Cardiac muscle cell (in vitro differentiated cells and primary cell): ENCODE measurements at places on chromosomes 5 and 9. TPM values are rescaled to one million over a fixed set of nuclear protein-coding genes. Genes with fewer than 3 reads are reported as not detected.

- no peaks in the 10 kb centered on the region for H3K36me3 ChIP-seq
- no peak overlapping the region for H3K4me3 ChIP-seq
- H3K27ac ChIP-seq, result no peak overlapping the region
- no peaks in the 10 kb centered on the region for H3K4me1 ChIP-seq
- no peak for DNase-seq
- H3K27me3 ChIP-seq, result no peaks in the 10 kb centered on the region
Measured at GRCh38 chr9:116383133-116383532, 229.5 kb downstream of the PAPPA start.

GRCh38 chr5:72353046-72353445 lies 32.9 kb downstream of the PTCD2 start:
- no peak overlapping the region for H3K4me3 ChIP-seq
- DNase-seq, result peak; percentile 47
- H3K4me1 ChIP-seq, result no peaks in the 10 kb centered on the region
- no peaks in the 10 kb centered on the region for H3K27me3 ChIP-seq
- peaks cover 2% of the 10 kb centered on the region for H3K36me3 ChIP-seq

GRCh38 chr5:65100911-65101631 lies 332.3 kb downstream of the CWC27 start:
- no peak overlapping the region for H3K4me3 ChIP-seq
- peak; percentile 49 for DNase-seq
- H3K36me3 ChIP-seq, result no peaks in the 10 kb centered on the region
- no peak overlapping the region for H3K27ac ChIP-seq
- H3K4me1 ChIP-seq, result no peaks in the 10 kb centered on the region
- no peaks in the 10 kb centered on the region for H3K27me3 ChIP-seq

GRCh38 chr5:128199611-128200010 lies 116.0 kb downstream of the SLC12A2 start:
- H3K27ac ChIP-seq, result no peak overlapping the region
- H3K36me3 ChIP-seq, result no peaks in the 10 kb centered on the region
- peaks cover 6% of the 10 kb centered on the region for H3K4me1 ChIP-seq
- no peak for DNase-seq

- H3K4me1 ChIP-seq, result peaks cover 25% of the 10 kb centered on the region
- H3K36me3 ChIP-seq, result no peaks in the 10 kb centered on the region
- no peak overlapping the region for H3K27ac ChIP-seq
- no peaks in the 10 kb centered on the region for H3K27me3 ChIP-seq
- DNase-seq, result no peak
Measured at GRCh38 chr5:91144491-91145332, 238.4 kb downstream of the ARRDC3 start.

- H3K27me3 ChIP-seq, result no peaks in the 10 kb centered on the region
- no peak for DNase-seq
- H3K4me1 ChIP-seq, result peaks cover 8% of the 10 kb centered on the region
Measured at GRCh38 chr5:674630-675011, 18.5 kb downstream of the TPPP start.

DNA sequence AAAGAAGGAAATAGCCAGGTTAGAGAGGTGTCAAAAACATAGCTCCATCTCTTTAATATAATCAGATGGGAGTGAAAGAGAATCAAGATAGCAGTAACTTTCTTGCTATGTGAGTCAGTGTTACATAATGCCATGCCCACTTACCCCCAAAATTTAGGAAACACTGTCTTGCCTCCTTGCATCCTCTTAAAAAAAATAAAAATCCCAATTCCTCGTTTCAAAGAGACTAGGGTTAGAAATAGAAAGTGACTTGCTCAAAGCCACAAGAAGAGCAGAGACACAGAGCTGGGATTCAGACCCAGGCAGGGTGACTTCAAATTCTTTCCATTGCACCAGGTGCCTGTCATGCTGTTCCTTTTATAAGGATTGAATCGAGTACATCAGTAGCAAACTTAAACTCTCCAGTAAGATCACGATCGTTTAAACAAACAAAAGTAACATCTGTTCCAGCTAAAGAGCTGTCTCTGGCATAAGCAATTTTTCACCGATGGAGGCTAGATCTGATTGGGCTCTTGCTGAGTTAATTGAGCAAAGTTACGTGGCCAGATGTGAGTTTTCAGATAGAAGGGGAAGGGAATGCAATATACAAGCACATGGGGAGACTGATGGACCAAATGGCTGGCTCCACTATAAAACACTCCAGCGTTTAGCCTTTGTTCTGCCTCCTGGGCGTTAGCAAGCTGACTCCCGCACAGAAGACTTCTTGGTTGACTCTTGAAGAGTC lies 176.9 kb downstream of the PALM2AKAP2 start:
- H3K27ac ChIP-seq, result peak overlapping the region; percentile 2
- H3K4me3 ChIP-seq, result no peak overlapping the region
- peaks cover under 1% of the 10 kb centered on the region for H3K36me3 ChIP-seq
- no peaks in the 10 kb centered on the region for H3K27me3 ChIP-seq

GRCh38 chr9:128701227-128701854 lies 962 bp upstream of the PKN3 start:
- H3K4me3 ChIP-seq, result no peak overlapping the region
- peaks cover 6% of the 10 kb centered on the region for H3K36me3 ChIP-seq
- no peaks in the 10 kb centered on the region for H3K27me3 ChIP-seq
- H3K27ac ChIP-seq, result peak overlapping the region; percentile 58

DNA sequence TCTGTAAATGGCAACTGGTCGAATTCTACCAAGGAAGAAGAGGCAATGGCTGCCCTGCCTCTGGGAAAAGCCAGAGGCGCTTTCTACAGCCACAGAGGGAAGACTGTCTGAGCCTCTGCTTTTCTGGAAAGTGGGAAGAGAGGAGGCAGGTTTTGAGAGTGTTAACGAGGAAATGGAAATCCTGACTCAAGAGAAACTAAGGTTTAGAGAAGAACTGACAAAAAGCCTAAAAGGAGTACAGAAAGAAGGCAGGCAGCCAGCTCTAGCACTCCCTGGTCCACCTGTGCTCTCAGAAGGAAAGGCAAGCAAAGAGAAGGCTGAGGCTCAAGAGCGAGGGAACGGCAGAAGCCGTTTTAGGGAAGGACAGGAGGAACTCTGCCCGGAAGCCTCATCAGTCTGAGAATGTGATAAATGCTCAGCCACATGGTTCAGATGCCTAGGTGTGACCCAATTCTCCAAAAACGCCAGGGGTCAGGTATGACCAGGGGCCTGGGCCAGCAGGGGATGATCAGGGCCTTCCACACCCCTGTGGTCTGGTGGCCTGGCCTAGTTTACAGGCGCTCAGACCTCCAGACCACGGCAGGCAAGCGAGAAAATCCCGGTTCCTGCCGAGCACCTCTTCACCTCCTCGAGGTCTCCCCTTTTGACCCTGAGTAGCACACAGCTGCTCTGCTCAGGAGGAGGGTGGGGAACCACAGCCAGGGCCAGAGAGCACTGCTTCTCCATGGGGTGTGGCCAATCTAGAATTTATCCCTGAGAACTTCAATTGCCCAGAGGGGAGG lies 79.9 kb upstream of the FBXW11 start:
- H3K4me3 ChIP-seq, result no peak overlapping the region
- H3K27ac ChIP-seq, result no peak overlapping the region
- no peaks in the 10 kb centered on the region for H3K36me3 ChIP-seq
- no peaks in the 10 kb centered on the region for H3K4me1 ChIP-seq

- no peaks in the 10 kb centered on the region for H3K27me3 ChIP-seq
- no peak overlapping the region for H3K4me3 ChIP-seq
- H3K4me1 ChIP-seq, result no peaks in the 10 kb centered on the region
- no peak overlapping the region for H3K27ac ChIP-seq
Measured at GRCh38 chr5:104267320-104268015, 704.9 kb upstream of the NUDT12 start.

DNA sequence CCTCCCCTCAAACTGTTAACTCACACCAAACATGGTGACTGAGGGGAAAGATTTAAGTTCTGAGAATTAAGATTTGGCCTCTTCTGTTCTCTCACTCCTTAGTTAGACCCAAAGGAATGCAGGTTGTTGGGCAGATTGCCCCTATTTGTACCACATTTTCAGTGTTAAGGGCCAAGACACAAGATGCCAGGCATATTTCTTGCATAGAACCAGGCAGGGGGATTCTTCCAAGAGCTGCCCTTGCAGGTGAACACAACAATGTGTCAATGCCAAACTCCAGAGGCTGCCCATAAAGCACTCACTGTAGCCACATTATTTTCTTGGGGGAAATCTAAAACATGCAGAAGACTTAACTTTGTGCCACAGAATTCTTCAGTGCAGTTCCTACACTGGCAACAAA lies 14.7 kb downstream of the MPDZ start:
- H3K36me3 ChIP-seq, result no peaks in the 10 kb centered on the region
- DNase-seq, result no peak
- H3K27me3 ChIP-seq, result no peaks in the 10 kb centered on the region
- no peak overlapping the region for H3K27ac ChIP-seq
- peaks cover 12% of the 10 kb centered on the region for H3K4me1 ChIP-seq
- H3K4me3 ChIP-seq, result no peak overlapping the region

GRCh38 chr5:121221483-121221882 lies 630.2 kb upstream of the FTMT start:
- no peaks in the 10 kb centered on the region for H3K27me3 ChIP-seq
- H3K27ac ChIP-seq, result no peak overlapping the region
- H3K4me3 ChIP-seq, result no peak overlapping the region
- no peaks in the 10 kb centered on the region for H3K4me1 ChIP-seq
- H3K36me3 ChIP-seq, result no peaks in the 10 kb centered on the region

DNA sequence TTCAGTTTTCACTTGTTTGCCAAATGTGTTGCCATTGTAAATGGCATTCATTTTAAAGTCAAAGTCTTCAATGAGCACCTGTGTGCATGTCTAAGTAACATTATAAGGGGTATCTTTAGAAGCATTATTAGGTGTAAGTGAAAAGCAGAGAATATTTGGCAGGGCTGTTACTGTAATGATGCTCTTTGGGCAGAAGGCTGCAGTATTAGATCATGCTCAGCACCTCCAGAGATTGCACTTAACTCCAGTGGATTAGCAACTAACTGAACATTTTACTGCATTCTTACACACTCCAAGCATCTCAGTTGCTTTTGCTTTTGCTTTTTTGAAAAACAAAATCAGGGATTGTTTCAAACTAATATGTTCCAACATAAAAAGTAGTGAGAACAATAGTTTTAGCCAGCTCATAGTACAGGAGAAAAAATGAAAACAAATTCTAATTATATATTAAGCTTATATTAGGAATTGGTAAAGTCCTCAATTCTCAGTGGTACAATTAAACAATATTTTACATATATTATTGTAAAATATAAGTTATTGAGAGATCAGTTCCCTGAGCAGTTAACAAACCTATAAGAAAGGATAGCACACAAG lies 1740.9 kb upstream of the CDH9 start:
- no peaks in the 10 kb centered on the region for H3K4me1 ChIP-seq
- no peaks in the 10 kb centered on the region for H3K36me3 ChIP-seq
- no peak overlapping the region for H3K4me3 ChIP-seq
- no peak overlapping the region for H3K27ac ChIP-seq
- DNase-seq, result peak; percentile 0
- no peaks in the 10 kb centered on the region for H3K27me3 ChIP-seq

DNA sequence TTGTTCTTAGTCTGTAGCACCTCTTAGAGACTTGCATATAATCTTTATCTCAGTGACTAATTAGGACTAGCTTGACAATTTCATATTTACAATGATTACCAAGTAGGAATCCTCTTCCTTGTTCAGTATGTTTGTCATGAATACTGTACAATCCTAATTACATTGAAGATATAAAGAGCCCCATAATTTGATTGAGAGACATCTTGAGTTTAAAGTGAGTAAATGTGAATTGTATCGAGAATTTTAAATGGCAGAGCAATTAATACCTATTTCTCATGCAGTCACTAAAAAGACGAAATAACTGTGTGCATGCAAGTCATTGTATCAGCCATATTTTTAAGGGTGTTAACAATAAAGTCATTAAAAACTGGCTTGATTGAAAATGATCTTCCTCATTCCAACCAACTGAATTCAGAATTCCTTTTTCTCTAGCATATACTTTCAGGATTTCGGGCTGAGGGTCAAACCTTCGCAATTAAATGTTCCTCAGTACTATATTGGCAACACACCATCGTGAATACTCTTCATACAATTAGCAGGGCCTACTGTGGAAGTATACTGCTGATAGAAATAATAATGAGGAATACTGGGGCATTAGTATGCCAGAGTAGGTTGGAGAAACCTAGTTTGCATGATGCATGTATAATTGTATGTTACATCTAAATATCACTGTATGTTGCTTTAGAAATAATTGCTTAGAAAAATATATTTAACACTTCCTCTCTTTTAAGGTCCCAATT lies 284.7 kb upstream of the TMEM161B start:
- no peaks in the 10 kb centered on the region for H3K27me3 ChIP-seq
- no peaks in the 10 kb centered on the region for H3K36me3 ChIP-seq
- H3K27ac ChIP-seq, result no peak overlapping the region
- H3K4me1 ChIP-seq, result no peaks in the 10 kb centered on the region
- no peak for DNase-seq
- H3K4me3 ChIP-seq, result no peak overlapping the region

- H3K36me3 ChIP-seq, result no peaks in the 10 kb centered on the region
- H3K27me3 ChIP-seq, result no peaks in the 10 kb centered on the region
- no peaks in the 10 kb centered on the region for H3K4me1 ChIP-seq
- no peak for DNase-seq
- no peak overlapping the region for H3K27ac ChIP-seq
- no peak overlapping the region for H3K4me3 ChIP-seq
Measured at GRCh38 chr9:32869404-32869803, 86.1 kb downstream of the TMEM215 start.

- H3K4me3 ChIP-seq, result no peak overlapping the region
- H3K27ac ChIP-seq, result no peak overlapping the region
Measured at GRCh38 chr9:123589361-123590239, 233.6 kb downstream of the CRB2 start.

DNA sequence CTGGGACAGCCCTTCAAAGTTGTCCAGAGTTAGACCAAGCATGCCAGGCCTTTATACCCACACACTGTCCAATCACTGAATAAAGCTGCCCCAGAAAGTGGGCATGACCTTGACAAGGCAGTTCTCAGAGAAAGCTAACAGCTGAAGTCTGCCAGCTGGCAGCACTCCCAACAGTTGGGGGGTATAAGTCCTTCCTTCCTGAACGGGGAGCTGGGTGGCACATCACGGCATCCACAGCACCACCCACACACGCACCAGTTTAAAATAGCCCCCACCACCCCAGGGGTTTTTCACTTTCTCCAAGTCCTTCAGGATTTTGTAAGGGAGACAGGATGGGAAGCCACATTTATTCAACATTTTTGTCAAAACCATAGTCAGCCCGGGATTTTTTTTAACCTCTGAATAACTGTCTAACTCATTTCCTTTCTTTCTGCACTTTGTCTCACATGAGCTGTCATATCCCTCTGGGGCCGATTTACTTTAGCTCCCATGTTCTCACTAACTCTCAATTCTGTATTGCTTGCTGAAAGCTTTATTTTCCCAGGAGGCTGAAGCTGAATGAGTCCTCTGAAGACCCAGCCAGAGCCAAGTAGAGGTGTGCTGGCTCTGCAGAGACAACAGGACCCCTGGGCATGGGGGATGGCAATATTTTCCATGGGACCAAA lies 15.4 kb downstream of the FAM81B start:
- DNase-seq, result no peak
- no peak overlapping the region for H3K27ac ChIP-seq
- H3K4me3 ChIP-seq, result no peak overlapping the region
- no peaks in the 10 kb centered on the region for H3K4me1 ChIP-seq
- H3K27me3 ChIP-seq, result no peaks in the 10 kb centered on the region

The HRCT1 gene
- polyA plus RNA-seq, result not detected in 2 replicates

The PROB1 gene
- polyA plus RNA-seq, result 15.2 and 20.5 TPM in 2 replicates

The NR2F1-AS1 gene
- 0.21 and 0.49 TPM in 2 replicates for polyA plus RNA-seq

The ADAMTS6 gene
- 3.3 and 8.8 TPM in 2 replicates for polyA plus RNA-seq
